ENCODE measurements at places on chromosomes 3 and 15.

- no peak for DNase-seq
These were observed 2.8 kb downstream of the NFKBIZ start for GRCh38 chr3:101851850-101852714.

GRCh38 chr3:188431553-188431952 lies 277.6 kb downstream of the LPP start:
- no peak for DNase-seq

DNA sequence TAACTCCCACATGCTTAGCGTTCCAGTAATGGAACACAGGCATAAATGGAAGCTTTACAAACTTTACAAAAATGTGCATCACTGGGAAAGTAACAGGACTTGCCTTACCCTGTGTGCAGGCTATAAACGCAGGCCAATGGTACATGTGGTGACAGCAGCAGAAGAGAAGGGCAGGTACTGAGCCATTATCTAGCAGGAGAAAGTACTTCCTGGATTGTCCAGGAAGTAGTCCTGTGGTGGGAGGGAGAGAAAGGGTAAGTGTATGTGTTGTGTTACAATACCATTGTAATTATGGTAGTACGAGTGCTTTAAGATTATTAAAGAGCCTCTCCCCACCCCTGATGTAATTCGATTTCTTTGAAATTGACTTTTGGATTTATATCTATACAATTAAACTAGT lies 5.3 kb downstream of the ATP1B3 start:
- no peak for DNase-seq

- no peak for DNase-seq
These were observed 178.8 kb downstream of the POTEB3 start for GRCh38 chr15:21261396-21261964.

DNA sequence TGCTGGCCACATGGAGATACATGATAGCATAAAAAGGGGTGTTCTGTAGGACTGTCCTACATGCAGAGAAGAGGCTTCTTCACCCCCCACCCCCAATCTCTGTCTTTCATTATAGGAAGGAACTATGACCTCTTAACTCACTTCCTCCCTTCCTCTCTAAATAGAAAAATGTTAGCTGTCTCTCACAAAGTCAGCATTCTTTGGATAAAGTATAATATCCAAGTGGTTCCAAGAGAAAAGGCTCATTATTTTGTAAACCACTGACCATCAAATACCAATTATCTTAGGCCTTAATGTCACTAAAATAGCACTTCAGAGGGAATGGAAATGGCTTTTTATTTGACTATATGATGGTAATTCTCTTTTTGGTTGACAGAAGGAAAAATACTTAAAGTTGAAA lies 95.3 kb upstream of the SLC2A2 start:
- no peak for DNase-seq

DNA sequence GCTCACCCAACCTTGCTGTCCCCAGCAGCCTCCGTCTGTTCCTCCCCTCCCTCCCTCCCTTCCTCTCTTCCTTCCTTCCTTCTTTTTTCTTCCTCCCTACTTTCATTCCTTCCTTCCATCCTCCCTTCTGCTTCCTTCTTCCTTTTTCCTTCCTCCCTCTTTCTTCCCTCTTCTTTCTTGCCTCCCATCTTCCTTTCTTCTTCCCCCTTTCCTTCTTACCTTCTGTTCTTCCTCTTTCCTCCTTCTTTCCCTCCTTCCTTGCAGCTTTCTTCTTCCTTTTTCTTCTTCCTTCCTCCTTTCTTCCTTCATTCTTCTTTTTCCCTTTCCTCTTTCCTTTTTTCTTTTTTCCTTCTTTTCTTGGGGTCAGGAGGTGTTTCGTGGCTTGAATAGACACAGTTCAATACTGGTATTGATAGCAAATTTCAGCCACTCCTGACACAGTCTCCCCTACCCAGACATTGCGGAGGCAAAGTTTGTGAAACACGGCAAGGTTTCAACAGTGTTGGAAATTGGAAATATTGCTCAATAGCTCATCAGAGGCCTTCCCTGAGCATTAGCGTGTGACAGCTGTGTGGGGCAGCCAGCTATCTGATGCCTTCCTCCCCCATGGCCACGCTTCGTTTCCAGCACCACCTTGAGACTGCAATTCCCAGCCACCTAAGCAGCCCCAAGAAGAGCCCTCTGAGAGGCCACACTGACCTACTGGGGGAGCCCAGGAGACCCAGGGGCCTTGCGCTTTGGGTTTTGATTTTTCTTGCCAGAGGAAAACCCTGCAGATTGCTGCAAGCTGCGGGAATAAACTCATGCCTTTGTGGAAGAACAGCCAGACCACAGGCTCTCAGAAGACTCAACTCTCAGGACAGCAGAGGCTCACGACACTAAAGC lies 82.2 kb downstream of the KLF15 start:
- no peak for DNase-seq

GRCh38 chr3:12192173-12192572 lies 33.5 kb upstream of the TIMP4 start:
- no peak for DNase-seq

DNA sequence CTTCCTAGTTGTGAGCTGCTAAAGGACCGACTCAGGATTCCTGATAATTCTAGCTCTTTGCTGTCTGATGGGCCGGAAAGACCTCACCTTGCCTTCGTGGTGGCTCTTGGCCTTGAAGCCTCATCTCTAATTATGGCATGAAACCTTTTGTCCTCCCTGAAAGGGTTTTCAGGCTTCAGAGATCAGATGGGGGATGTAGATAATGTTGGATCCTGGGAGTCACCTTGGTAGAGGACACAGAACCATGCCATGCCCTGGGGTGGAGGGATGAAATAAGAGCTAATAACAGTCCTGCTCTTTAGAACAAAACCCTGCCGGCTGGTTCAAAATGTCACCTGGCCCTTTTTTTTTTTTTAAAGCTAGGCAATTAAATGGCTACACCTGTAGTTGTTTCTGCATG lies 50.8 kb upstream of the SYN2 start:
- DNase-seq: no peak

DNA sequence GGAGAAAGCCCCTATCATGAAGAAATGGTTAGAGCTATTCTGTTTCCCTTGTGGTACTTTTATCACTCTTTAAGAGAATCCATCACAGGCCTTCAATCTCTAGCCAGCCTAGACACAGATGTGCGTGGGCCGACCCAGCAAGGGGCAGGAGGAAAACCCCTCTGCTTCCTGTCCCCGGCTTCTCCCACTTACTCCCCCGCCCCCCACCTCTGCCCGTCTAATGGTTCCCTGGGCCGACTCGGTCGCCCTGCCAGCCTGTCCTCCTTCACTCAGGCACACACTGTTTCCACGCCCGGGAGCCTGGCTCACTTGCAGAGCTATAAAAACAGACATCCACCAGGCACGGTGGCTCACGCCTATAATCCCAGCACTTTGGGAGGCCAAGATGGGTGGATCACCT lies 58.3 kb upstream of the TFRC start:
- no peak for DNase-seq

DNA sequence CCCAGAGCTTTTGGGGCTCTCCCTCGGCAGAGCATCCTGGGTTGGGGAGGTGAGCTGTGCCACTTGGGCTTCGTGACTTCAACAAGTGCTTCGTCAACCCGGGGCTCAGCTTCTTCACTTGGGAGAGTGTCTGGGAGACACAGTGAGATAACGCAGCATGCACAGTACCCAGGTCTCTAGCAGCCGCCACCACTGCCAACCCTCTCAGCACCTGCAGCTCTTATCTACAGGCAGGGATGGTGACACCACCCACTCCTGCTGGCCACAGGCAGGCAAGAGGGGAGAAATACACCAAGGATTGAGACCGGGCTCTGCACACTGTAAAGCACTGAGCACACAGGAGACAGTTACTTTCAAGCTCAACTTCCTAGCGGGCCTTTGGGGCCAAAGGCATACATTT lies 11.6 kb downstream of the TKT start:
- no peak for DNase-seq

DNA sequence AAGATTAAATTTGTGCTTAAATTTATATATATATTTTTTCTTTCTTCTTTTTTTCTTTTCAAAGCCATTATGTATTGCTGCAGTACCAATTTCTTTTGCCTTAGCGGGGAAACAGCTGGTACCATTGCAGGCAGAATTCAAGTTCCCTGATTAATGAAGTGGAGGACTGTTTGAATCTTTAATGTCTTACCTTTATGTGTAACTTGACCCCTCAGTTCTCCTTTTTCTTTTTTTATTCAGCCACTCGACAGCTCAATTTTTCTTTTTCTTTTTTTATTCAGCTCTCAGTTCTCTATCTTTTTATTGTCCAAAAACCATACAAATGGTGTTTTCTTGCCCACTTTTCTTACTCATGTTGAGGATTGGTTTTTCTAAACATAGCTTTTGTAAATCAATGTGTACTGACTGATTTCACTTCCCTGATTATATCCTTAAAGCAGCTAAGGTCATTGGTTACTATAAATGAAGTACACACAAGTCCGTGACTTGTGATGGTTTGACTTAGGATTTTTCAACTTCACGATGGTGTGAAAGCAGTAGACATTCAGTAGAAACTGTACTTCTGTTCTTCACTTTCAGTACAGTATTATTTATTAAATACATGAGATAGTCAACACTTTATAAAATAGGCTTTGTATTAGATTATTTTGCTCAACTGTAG lies 22.8 kb downstream of the ATP2C1 start:
- no peak for DNase-seq

GRCh38 chr3:116425126-116425525 lies 20.2 kb downstream of the LSAMP start:
- DNase-seq: no peak

DNA sequence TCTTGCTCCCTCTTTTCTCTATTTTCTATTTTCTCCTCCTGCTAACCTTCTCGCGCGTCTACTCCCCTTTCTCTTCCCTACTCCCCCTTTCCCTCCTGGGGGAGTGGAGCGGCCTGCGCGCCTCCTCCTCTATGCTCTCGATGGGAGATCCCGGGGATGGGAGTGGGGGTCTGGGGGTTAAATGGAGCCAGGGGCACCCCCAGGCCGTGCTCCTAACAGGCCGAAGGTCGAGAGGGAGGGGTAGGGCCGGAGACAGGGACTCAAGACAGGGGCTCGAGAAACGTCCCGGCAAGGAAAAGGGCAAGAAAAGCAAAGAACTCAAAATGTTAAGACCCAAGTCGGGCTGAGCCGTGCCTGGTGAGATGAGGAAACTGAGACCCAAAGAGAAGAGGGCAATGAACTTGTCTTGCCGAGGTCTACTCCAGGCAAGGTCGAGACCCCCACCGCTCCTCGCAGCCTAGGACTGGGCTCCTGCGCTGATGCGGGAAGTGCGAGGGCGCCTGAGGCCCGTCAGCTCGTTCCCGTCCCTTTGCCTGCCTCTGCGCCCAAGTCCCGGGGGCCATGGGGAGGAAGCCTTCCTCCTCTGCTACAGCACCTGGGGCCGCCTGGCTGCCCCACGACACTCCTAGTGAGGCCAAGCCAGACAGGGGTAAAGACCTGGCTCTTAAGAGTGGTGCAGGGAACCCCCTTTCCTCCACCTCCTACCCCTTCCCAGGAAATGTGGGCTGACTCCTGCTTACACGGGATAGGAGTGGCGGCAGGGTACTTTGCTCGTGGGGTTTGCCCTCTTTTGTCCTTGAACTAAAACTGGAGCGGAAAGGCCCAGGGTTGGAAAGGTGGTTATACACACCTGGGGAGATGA lies 770 bp upstream of the MEGF11 start:
- no peak for DNase-seq

- DNase-seq: peak; percentile 42
These were observed 26.4 kb downstream of the STOML1 start for GRCh38 chr15:73965758-73966113.

DNA sequence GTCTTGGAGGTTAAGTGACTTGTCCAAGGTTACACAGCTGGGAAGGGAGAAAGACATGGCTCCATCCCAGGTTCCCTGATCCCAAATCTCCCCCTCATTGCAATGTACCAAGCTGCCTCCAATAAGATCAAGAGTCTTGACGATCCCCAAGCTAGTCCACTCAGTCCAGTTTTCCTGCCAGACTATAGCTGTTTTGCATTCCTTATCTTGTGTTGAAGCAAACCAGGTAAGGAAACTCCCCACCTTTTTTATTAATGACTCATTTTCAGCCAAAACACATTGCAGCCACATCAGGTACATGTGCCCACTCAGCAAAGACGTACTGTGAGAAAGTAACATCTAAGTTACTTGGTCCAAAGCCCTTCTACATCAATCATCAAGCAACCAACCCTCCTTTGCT lies 41.9 kb downstream of the LIPC start:
- DNase-seq: no peak

GRCh38 chr3:123700791-123701722 lies 116.2 kb upstream of the HACD2 start:
- DNase-seq: no peak

DNA sequence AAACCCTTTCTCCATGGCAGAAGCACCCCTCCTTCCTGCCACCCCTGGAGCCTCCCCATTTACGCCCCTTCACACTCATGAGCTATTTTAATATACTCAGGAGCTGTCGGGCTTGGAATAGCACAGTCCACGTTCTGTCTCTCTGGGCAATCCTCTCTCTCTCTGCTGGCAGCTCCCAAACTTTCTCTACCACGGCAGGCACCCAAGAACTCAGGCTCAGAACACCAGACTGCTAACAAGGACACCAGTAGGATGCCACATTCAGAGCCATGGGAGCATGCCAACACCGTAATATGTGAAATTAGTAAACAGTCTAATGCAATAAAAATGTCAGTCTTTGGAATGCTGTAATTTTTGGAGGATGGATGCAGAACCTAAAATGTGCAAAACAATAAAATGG lies 19.3 kb downstream of the TNFAIP8L3 start:
- no peak for DNase-seq

- DNase-seq: no peak
These were observed 166.7 kb downstream of the SLCO3A1 start for GRCh38 chr15:92020207-92020606.

- no peak for DNase-seq
These were observed 1033.9 kb upstream of the NR2F2 start for GRCh38 chr15:95296643-95297042.

DNA sequence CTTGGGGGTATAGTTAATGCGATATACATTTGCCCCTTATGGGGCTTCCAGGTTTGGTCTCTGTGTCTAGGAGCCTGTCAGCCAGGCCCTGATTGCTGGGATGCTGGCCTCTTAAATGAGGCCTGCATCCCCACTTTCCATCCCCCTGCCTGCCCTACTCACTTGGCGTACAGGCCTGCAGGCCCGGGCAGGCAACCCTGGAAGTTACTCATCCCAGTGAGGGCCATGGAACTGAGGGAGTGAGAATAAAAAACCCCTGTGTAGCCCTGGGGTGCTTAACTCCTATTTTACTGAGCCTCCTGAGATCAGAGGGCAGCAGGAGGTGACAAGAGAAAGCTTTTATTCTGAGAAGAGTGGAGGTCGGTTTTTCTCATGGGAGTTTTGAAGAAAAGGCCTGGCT lies 2.0 kb downstream of the DISP2 start:
- no peak for DNase-seq

- no peak for DNase-seq
These were observed 67.8 kb upstream of the PPP2R3A start for GRCh38 chr3:135897715-135898114.

DNA sequence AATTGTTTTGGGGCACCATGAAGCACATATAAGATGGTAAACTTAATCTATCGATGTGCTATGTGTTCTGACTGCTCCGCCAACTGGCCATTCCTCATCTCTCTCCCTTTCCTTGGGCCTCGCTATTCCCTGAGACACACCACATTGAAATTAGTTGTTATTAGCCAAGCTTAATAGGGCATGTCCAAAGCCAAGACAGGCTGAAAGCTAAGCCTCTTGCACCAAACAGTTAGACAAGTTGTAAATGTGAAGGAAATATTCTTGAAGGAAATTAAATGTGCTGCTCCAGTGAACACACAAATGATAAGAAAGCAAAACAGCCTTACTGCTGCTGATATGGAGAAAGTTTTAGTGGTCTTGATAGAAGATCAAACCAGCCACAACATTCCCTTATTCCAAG lies 39.3 kb downstream of the C2CD4A start:
- no peak for DNase-seq

GRCh38 chr3:124883766-124884473 lies 3.2 kb downstream of the ITGB5 start:
- DNase-seq: no peak

Measured in GM19239 (cell line).